T47D (cell line): ENCODE measurements at places on chromosomes 11 and 22.

GRCh38 chr11:2805388-2806056 is 80.1 kb downstream of the CDKN1C start:
- DNase-seq: no peak

DNA sequence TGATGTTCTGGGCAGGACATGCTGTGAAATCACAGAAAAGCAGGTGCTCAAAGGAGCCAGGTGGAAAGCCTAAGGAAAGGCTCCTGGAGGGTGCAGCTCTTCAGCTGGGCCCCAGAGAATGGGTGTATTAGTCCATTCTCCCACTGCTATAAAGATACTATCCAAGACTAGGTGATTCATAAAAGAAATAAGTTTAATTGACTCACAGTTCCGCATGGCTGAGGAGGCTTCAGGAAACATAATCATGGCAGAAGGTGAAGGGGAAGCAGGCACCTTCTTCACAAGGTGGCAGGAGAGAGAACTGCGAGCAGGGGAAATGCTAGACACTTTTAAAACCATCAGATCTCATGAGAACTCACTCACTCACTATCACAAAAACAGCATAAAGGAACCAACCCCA is 43.1 kb upstream of the DEUP1 start:
- DNase-seq: peak; percentile 10

GRCh38 chr22:37166675-37167066 is 17.0 kb upstream of the IL2RB start:
- peak; percentile 81 for DNase-seq

DNA sequence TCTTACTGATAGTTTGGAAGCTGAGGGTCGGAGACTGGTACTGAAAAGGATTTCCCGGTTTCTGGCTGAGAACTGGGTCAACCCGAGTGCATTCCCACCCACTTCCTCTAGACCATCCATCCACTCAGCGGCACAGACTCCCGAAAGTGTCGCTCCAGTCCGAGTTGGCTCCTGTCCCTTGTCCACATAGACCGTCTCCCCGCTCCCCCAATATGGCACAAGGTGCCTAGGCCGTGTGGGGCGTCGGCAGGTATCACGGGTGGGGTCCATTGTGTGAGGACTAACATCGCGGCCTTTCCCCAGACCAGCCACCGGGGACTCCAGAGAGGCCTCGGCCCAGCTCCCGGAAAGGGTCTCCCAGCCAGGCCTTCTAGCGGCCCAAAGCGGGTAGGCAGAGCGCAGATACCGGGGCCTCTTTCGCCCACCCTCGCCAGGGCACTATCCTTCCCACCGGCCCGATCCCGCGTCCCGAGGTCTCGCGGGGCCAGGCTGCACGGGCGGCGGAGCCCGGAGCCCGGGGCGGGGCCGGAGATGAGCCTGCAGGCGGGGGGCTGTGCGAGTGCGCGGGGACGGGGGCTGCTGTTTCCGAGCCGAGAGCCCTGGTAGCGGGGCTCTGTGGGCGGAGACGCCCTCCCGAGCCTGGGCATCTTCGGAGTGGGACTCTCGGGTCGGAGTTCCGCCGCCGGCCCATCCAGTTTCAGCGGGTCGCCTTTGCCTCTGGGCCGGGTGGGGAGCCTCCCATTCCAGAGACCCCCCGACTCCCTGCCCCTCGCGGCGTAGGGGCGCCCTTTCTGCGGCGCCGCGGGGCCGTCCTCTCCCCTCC is 21.1 kb downstream of the SERPINH1 start:
- peak; percentile 72 for DNase-seq

- DNase-seq: no peak
Measured at GRCh38 chr11:72730243-72730642, 22.0 kb downstream of the ARAP1 start.

GRCh38 chr11:129817534-129818051 is 1.9 kb downstream of the TMEM45B start:
- no peak for DNase-seq

DNA sequence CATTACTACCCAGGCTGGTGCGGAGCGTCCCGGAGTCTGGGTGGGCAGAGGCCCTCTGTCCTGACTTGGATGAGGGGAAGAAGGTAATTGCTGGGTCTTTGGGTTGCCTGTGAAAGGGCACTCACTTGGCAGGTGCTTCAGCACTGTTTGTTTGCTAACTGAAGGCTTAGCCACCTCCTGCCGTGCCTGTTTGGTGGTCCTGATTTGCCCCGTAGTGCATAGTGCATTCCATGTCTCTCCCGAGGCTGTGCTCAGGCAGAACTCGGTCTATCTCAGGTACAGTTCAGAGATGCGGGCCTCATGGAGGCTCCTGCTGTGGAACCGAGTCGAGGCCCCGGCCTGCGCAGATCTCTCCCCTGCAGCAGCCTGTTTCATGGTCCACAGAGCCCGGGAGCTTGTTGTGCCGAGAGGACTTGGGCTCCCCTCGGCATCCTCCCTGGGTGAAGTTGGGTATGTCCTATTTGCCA is 146.2 kb downstream of the TBC1D22A start:
- DNase-seq: no peak

DNA sequence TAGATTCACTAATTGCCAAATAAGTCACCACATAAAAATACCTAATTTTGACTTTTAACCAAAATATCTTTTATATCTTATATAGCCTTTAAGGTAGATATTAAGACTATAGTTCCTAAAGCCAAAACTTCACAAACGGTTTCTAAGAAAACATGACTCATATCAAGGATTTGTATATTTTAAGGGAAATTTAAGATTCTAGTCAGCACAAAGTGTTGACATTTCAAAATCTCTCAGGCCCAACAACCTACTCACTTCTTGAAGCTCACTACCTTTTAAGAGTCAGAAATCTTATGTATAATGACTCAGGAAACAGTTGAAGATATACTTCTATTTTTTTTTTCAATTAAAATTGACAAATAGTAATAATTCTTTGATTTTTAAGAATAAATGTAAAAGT is 221.9 kb downstream of the SBF2 start:
- DNase-seq: no peak

- DNase-seq: no peak
Measured at GRCh38 chr11:113569391-113569790, 94.2 kb upstream of the DRD2 start.

DNA sequence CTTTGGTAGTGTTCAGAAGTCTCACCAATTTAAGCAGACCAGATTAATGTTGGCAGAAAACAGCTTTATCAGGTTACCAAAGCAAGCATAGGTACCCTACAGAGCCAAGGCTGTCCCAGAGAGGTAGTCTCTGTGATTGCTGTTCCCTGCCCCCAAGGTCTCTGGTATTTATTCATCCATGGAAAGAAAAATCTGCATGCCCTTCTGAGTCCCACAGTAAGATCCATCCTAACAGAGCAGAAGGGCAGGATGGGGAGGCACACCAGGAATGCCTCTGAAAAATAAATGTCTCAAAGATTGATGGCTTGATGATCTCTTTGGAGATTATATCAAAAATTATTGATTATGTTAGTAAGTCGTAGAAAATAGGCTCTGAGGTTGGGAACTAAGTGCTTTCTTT is 122.8 kb downstream of the FAT3 start:
- no peak for DNase-seq

DNA sequence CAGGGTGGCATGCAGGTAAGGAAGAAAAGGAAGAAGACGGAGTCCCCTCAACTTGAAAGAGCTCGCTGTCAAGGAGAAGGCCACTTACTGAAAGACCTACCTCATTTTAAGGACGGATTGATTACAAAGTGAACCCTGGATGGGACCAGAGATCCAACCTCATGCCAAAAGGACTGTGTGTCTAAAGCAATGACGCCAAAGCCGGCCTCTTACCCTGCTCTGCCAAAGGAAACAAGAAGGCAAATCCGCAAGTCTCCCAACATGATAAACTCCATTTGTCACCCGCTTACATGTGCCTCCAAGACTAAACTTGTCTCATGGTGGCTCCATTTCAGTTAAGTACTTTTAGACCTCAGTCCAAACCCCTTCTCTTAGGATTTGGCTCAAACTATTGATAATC is 148.7 kb upstream of the MTMR2 start:
- DNase-seq: no peak

DNA sequence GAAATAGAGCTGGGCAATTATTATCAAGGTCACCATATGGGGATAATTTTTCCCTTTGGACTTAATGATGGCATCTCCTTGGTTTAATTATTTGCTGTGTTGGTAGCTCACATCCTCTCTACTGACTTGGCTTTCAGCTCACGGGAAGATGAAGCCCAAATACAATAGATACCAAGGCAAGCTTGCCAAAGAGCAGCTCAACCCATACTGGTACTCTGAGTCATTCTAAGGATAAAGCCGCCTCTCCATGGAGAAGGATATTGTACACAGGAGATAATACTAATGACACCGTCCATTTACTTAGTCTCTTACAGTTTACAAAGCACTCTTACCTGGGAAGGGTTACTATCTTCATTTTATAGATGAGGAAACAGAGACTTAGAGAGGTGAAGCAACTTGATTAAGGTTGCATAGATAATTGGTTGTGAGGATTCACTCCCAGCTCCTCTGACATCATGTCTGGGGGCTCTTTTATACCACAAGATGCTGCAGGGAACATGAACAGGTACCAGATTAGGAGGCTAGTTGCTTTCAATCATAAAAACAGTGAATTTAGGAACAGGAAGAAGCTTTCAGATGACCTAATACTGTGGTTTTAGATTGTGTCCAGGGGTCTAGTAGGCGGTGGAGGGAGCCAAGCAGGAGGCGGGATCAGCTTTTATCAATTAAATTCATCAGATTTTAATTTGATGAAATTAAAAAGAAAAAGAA is 48.3 kb upstream of the PICALM start:
- no peak for DNase-seq

- DNase-seq: peak; percentile 83
Measured at GRCh38 chr11:134476435-134477021, 64.5 kb upstream of the B3GAT1 start.

DNA sequence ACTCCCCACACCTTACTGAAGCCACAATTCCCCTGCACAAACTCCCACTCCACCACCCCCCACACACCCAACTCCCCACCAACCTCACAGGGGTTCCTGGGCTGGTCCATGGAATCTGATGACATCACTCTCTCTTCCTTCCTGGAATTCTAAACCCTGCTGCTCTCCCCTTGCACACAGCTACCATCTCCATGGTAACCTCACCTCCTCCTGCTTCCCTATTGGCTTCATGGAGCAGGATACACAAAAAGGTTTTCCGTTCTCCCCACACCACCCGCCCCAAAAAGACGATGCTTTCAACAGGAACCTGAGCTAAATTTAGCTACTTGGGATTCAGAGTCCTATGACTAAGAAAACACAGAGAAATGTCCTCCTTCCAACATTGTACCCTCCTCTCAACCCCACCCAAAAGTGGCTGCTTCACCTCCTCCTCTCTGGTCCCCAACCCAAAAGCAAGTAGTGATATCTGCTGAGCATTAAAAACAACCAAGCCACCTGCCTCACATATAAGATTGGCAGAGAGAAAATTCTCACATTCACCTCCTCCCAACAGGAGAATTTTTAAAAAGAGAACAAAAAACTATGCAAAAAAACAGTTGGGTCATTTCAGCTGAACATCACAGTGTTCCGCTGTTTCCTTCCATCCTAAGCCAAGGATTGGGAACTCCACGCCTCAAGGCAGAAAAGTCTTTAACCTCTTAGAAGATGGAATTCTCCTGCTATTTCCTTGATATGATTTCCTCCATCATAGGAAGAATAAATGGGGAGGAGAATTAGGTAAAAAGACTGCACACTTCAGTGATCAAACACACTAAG is 66.9 kb downstream of the RBFOX2 start:
- DNase-seq: no peak
